Hepatocyte (in vitro differentiated cells): ENCODE measurements at places on chromosomes 11 and 22. TPM values are rescaled to one million over a fixed set of nuclear protein-coding genes. Genes with fewer than 3 reads are reported as not detected.

DNA sequence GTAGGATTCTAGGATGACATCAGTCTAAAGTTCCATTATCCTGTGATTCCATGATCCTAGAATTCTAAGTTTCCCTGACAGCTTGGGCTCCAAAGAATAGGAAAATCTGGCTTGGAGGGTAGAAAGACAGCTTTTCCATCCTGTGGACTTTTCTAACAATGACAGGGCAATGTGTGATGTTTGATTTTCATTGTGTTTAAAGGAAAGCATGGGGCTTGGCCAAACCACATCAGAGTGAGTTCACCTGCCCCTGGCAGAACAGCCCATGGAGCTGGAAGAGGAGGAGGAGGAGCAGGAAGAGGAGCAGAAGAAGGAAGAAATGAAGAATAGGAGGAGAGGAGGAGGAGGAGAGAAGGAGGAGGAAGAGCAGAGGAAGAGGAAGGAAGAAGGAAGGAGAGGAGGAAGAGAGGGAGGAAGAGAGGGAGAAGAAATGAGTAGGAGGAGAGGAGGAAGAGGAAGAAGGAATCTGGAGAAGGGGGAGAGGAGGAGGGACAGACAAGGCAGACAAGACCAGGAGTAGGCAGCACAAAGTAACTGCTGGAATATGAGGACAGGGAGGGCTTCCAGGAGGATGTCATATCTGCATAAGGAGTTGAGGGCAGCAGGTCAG, 53.1 kb upstream of the WNT11 start:
- no peak for DNase-seq
- no peak overlapping the region for H3K27ac ChIP-seq
- no peak overlapping the region for H3K4me3 ChIP-seq
- no peaks in the 10 kb centered on the region for H3K36me3 ChIP-seq
- no peaks in the 10 kb centered on the region for H3K4me1 ChIP-seq

- no peaks in the 10 kb centered on the region for H3K36me3 ChIP-seq
- H3K27me3 ChIP-seq = no peaks in the 10 kb centered on the region
- H3K4me3 ChIP-seq = no peak overlapping the region
- no peaks in the 10 kb centered on the region for H3K4me1 ChIP-seq
- H3K27ac ChIP-seq = no peak overlapping the region
Measured at GRCh38 chr11:85977751-85978160, 91.1 kb downstream of the PICALM start.

Gene C11orf52
- total RNA-seq = 8.7 and 14.8 TPM in 2 replicates

Gene MS4A2
- not detected in 2 replicates for total RNA-seq

Gene FIBIN
- 29.9 and 36.7 TPM in 2 replicates for total RNA-seq

DNA sequence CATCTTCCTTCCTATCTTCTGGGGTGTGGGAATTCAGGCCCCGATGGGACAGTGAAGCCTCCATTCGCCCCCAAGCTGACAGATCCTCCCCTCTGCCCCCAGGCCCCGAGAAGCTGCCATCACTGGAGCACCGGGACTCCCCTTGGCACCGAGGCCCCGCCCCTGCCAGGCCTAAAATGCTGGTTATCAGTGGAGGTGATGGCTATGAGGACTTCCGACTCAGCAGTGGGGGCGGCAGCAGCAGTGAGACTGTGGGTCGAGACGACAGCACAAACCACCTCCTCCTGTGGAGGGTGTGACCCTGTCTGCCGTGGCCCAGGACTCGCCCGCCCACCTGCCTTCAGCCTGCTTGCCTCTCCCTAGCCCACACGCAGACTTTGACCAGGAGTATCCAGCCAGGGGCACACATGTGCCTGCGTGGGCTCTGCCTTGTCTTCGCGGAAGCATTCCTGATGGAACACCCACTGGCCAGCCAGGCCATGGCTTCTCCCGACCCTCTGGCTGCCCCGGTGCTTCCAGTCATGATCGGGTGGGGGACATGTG, 8.6 kb upstream of the RELT start:
- H3K27ac ChIP-seq = no peak overlapping the region
- no peak for DNase-seq
- H3K4me3 ChIP-seq = no peak overlapping the region
- no peaks in the 10 kb centered on the region for H3K36me3 ChIP-seq
- no peaks in the 10 kb centered on the region for H3K4me1 ChIP-seq
- no peaks in the 10 kb centered on the region for H3K27me3 ChIP-seq

GRCh38 chr11:35013514-35014233, 97.3 kb downstream of the PDHX start:
- no peak overlapping the region for H3K4me3 ChIP-seq
- peaks cover 9% of the 10 kb centered on the region for H3K4me1 ChIP-seq
- H3K27ac ChIP-seq = no peak overlapping the region
- H3K27me3 ChIP-seq = no peaks in the 10 kb centered on the region
- no peaks in the 10 kb centered on the region for H3K36me3 ChIP-seq
- no peak for DNase-seq

Gene C11orf91
- total RNA-seq = not detected in 2 replicates

DNA sequence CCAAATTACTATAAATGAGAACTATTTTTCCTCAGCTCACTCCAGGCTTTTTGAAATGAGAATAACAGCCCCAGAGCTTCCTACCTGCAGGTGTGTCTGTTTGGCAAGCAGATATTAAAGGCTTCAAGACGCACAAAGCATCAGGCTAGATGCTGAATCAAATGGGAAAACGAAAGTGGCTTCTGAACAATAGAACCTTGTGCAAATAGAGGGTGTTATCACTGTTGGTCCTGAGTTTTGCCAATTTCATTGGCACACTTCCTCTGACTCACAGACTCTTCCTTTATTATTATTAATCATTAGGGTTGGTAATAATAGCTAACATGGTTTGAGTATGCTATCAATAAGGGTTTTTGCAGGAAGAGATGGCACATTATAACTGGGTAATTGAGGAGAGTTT, 13.4 kb downstream of the SYT13 start:
- no peak for DNase-seq
- no peak overlapping the region for H3K27ac ChIP-seq
- peaks cover 6% of the 10 kb centered on the region for H3K27me3 ChIP-seq
- H3K4me1 ChIP-seq = peaks cover 6% of the 10 kb centered on the region

GRCh38 chr11:109854731-109855130, 238.5 kb upstream of the ZC3H12C start:
- H3K36me3 ChIP-seq = no peaks in the 10 kb centered on the region
- H3K4me3 ChIP-seq = no peak overlapping the region
- H3K4me1 ChIP-seq = no peaks in the 10 kb centered on the region
- H3K27me3 ChIP-seq = no peaks in the 10 kb centered on the region
- no peak overlapping the region for H3K27ac ChIP-seq

DNA sequence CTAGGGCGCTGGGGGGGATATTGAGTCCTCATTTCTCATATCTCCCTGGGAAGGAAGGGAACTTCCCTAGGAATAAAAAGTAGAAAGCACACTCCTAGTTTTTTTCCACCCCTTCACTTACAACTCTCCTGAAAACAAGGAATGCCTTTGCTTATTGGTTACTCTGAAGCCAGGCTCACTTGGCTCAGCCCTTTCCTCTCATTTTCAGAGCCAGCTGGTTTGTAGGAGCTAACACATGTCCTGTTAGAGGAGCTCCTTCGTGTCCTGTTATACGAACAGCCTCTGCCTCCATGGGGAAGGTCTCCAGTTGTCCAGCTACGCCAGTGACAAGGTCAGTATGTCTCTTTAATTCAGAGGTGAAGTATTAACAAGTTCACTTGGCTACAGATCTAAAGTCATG, 17.6 kb downstream of the ALKBH8 start:
- no peak overlapping the region for H3K27ac ChIP-seq
- no peaks in the 10 kb centered on the region for H3K4me1 ChIP-seq
- no peak overlapping the region for H3K4me3 ChIP-seq
- no peaks in the 10 kb centered on the region for H3K36me3 ChIP-seq
- no peaks in the 10 kb centered on the region for H3K27me3 ChIP-seq

Gene OR4D5
- 0.32 and 0.77 TPM in 2 replicates for total RNA-seq
